ENCODE measurements at places on chromosomes 3 and 15. TPM values are rescaled to one million over a fixed set of nuclear protein-coding genes. Genes with fewer than 3 reads are reported as not detected.

The RBSN gene
- 9.7 TPM for total RNA-seq

The RPL32 gene
- 2,254 TPM for total RNA-seq

The FEZF2 gene
- total RNA-seq: not detected

The IL5RA gene
- total RNA-seq: not detected

The ROPN1 gene
- total RNA-seq: not detected

The ECE2 gene
- not detected for total RNA-seq
